ENCODE measurements at places on chromosomes 3 and 15. TPM values are rescaled to one million over a fixed set of nuclear protein-coding genes. Genes with fewer than 3 reads are reported as not detected.
A peak's percentile ranks its signal among the peaks of the same experiment; 100 is the strongest.

GRCh38 chr3:195896361-195897080 is 11.8 kb downstream of the TNK2 start:
- peak overlapping the region; percentile 71 for H3K4me3 ChIP-seq
- no peak for DNase-seq
- peaks cover 73% of the 10 kb centered on the region for H3K4me1 ChIP-seq
- peak overlapping the region; percentile 92 for H3K27ac ChIP-seq
- no peaks in the 10 kb centered on the region for H3K36me3 ChIP-seq

DNA sequence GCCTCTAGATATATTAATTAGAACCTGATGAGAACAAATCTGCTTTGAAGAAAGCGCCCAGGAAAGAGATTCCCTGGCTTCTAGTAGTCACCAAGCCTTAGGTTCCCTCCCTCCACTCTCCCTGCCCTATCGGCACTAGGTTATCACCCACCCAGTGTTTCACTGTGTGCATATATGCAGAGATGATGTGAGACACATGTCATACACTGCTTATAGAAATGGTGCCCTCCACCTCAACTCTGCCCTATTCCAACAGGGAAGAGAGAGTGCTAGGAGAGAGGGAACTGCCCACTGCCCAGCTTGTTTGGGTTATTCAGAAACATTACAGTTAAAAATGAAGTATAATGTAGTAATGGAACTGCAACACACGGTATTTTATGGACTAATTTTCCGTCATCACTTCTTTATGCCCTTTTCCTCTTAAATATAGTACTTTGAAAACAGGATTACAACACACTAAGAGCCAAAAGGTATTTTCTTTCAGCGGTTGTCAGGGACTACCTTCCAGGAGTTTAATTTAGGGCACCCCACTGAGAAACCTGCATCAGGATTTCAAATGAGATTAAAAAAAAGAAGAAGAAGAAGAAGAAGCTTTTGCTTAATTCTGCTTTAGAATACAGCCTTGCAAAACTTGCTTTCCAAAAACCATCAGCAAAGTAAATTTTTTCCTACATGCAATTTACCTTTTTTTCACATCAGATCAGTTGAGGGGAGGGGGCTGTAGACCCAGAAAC is 55.3 kb downstream of the MEIS2 start:
- peaks cover 32% of the 10 kb centered on the region for H3K36me3 ChIP-seq
- H3K27ac ChIP-seq: peak overlapping the region; percentile 15
- H3K4me1 ChIP-seq: peaks cover 16% of the 10 kb centered on the region
- no peak overlapping the region for H3K4me3 ChIP-seq
- no peaks in the 10 kb centered on the region for H3K27me3 ChIP-seq

NR1I2 gene
- total RNA-seq: not detected

- no peak for DNase-seq
- peak overlapping the region; percentile 86 for H3K4me3 ChIP-seq
- H3K4me1 ChIP-seq: peaks cover 41% of the 10 kb centered on the region
- no peaks in the 10 kb centered on the region for H3K36me3 ChIP-seq
These were observed 2.9 kb downstream of the PIAS1 start for GRCh38 chr15:68057034-68057433.

GRCh38 chr3:112319516-112320276 is 13.3 kb upstream of the CD200 start:
- no peak for DNase-seq
- H3K27ac ChIP-seq: no peak overlapping the region
- H3K4me1 ChIP-seq: no peaks in the 10 kb centered on the region
- no peaks in the 10 kb centered on the region for H3K36me3 ChIP-seq

DNA sequence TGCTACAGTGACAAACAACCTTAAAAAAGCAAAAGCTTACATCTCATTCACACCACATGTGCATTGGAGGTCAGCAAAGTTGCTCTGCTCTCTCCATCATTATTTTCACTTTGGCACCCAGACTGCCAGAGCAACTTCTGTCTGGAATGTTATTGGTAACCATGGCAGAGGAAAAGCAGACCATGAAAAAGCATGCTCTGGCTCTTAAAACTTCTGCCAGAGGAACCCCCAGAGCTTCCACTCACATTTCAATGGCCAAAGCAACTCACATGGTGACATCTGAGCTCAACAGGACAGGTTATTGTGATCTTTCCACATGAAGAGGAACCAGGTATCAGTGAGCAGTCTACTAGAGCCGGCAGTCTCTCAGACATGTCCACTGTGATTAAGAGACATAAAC is 21.9 kb upstream of the FRMD5 start:
- peaks cover 2% of the 10 kb centered on the region for H3K4me1 ChIP-seq
- no peaks in the 10 kb centered on the region for H3K36me3 ChIP-seq
- H3K27me3 ChIP-seq: peaks cover 31% of the 10 kb centered on the region
- no peak overlapping the region for H3K27ac ChIP-seq
- H3K4me3 ChIP-seq: no peak overlapping the region

DNA sequence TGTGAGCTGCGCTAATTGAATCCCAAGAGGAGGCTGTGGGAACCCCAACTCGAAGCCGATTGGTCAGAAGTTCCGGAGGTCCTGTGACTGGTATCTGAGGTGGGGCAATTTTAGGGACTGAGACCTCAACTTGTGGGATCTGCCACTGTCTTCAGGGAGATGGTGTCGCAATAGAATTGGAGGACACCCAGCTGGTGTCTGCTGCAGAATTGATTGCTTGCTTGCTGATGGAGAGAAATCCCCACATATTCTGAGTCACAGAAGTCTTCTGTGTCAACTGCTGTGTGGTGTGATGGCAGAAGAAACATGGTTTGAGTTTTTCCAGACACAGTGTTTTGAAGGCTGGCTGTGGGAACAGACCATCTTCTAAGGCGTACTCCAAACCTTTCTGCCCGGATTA is 99.7 kb upstream of the PLXNA1 start:
- H3K4me1 ChIP-seq: peaks cover 3% of the 10 kb centered on the region
- H3K36me3 ChIP-seq: peaks cover under 1% of the 10 kb centered on the region
- H3K27me3 ChIP-seq: no peaks in the 10 kb centered on the region
- no peak overlapping the region for H3K4me3 ChIP-seq
- no peak for DNase-seq
- H3K27ac ChIP-seq: no peak overlapping the region

- peaks cover 79% of the 10 kb centered on the region for H3K27me3 ChIP-seq
- no peak for DNase-seq
- H3K4me3 ChIP-seq: no peak overlapping the region
- no peaks in the 10 kb centered on the region for H3K36me3 ChIP-seq
- no peak overlapping the region for H3K27ac ChIP-seq
These were observed 151.7 kb downstream of the MEGF11 start for GRCh38 chr15:66101715-66102395.

MYRIP gene
- 0.62 TPM for total RNA-seq

DNA sequence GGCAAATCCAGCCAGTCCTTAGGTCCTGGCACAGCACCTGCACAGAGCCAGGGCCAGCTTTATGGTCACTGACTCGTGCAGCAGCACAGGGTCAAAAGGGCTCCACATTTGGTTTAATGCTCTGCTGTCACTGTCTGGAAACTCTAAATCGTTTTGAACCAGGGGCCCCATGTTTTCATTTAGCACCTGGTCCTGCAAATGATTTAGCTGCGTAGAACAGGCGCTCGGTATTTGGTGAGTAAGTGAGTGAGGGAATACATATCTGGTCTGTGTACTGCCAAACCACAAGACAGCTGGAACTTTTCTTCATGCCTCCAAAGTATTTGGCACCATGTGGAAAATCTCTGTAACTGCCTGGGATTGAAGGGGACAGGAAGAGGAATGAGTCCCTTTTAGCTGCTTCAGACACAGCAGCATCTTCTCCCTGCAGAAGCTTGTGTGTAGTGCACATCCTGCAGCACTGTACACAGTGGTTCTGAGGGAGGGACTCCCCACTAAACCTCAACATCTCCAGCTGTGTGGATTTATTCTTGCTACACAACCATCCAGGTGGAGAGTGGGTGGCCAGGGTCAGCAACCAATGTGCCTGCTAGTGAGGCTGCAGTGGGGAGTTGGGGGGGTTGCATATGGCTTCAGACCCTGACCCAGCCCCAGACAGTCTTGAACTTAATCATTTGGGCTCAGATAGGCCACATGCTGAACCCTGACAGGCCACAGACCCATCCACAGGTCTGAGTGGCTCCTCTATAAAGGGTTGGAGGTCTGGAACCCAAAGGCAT is 1.1 kb downstream of the SH2D7 start:
- no peak overlapping the region for H3K4me3 ChIP-seq
- peaks cover 6% of the 10 kb centered on the region for H3K27me3 ChIP-seq
- DNase-seq: no peak
- H3K36me3 ChIP-seq: no peaks in the 10 kb centered on the region

DNA sequence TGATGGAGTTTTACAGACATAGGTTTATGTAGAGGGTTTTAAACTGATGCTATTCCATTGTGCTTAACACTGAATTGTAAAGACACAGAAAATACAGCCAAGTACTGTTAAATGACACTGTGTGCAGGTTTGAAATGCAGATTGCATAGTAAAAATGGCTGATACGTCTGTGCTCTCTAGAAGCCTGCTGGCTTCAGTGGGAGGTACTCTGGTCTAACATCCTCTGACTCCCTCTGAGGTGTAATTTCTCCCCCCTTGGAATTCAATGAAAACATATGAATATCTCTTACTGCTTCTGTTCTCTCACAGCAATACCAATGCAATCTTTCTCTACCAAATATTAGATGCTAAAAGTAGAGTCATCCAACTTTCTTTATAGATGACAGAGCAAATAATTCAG is 176.6 kb downstream of the SLC9A9 start:
- H3K27me3 ChIP-seq: peaks cover 45% of the 10 kb centered on the region
- H3K36me3 ChIP-seq: no peaks in the 10 kb centered on the region
- H3K4me3 ChIP-seq: no peak overlapping the region
- peaks cover 5% of the 10 kb centered on the region for H3K4me1 ChIP-seq
- DNase-seq: no peak

WDR93 gene
- not detected for total RNA-seq

GRCh38 chr15:92819278-92820235 is 80.6 kb upstream of the CHD2 start:
- DNase-seq: no peak
- peak overlapping the region; percentile 100 for H3K27ac ChIP-seq
- no peaks in the 10 kb centered on the region for H3K27me3 ChIP-seq
- peaks cover 42% of the 10 kb centered on the region for H3K4me1 ChIP-seq
- H3K36me3 ChIP-seq: no peaks in the 10 kb centered on the region

TP63 gene
- 0.16 TPM for total RNA-seq

TIGIT gene
- total RNA-seq: not detected

GRCh38 chr15:63982381-63982854 is 63.9 kb downstream of the DAPK2 start:
- H3K27me3 ChIP-seq: no peaks in the 10 kb centered on the region
- DNase-seq: no peak
- H3K27ac ChIP-seq: no peak overlapping the region
- H3K36me3 ChIP-seq: no peaks in the 10 kb centered on the region
- H3K4me1 ChIP-seq: peaks cover 27% of the 10 kb centered on the region

DNA sequence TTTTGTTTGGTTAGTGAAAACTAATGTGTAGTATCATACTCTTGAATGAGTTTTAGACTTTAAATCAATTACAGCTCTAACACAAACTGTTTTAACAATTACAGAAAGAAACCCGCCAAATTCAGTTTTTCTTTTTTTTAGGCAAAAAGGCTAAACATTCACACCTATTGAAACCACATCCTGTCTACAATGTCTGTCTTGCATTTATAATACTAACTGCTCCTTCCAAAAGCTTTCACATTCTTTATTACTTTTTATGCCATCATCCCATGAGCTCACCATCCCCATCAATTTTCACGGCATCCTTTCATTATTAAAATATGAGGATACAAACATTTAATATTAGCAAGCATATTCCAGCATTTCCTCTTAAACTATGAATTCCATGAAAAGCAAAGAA is 593.3 kb downstream of the FOXP1 start:
- peak overlapping the region; percentile 90 for H3K27ac ChIP-seq
- no peak for DNase-seq
- H3K27me3 ChIP-seq: no peaks in the 10 kb centered on the region
- peak overlapping the region; percentile 9 for H3K4me3 ChIP-seq
- H3K4me1 ChIP-seq: peaks cover 57% of the 10 kb centered on the region
- H3K36me3 ChIP-seq: peaks cover 54% of the 10 kb centered on the region

- peaks cover 10% of the 10 kb centered on the region for H3K4me1 ChIP-seq
- H3K4me3 ChIP-seq: no peak overlapping the region
- H3K36me3 ChIP-seq: no peaks in the 10 kb centered on the region
- H3K27me3 ChIP-seq: no peaks in the 10 kb centered on the region
These were observed 240.8 kb downstream of the NR1D2 start for GRCh38 chr3:24185738-24186384.

DNA sequence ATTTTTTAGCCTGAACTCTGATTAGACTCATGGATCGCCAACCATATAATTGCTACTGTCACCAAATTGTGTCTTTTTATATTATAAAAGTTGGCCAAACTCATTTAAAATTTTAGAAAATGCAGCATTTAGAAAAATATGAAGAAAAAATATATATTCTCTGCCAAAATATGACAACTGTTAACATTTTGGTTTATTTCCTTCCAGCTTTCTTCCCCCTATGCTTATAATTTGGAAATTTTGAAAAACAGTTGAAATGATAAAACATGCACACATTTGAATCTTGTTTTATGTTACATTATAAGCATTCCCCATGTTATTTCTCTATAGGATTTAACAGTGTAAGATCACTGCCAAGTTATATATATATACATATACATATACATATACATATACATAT is 1112.8 kb downstream of the TUSC7 start:
- no peak overlapping the region for H3K27ac ChIP-seq
- DNase-seq: no peak
- peaks cover 27% of the 10 kb centered on the region for H3K27me3 ChIP-seq
- H3K36me3 ChIP-seq: no peaks in the 10 kb centered on the region

DNA sequence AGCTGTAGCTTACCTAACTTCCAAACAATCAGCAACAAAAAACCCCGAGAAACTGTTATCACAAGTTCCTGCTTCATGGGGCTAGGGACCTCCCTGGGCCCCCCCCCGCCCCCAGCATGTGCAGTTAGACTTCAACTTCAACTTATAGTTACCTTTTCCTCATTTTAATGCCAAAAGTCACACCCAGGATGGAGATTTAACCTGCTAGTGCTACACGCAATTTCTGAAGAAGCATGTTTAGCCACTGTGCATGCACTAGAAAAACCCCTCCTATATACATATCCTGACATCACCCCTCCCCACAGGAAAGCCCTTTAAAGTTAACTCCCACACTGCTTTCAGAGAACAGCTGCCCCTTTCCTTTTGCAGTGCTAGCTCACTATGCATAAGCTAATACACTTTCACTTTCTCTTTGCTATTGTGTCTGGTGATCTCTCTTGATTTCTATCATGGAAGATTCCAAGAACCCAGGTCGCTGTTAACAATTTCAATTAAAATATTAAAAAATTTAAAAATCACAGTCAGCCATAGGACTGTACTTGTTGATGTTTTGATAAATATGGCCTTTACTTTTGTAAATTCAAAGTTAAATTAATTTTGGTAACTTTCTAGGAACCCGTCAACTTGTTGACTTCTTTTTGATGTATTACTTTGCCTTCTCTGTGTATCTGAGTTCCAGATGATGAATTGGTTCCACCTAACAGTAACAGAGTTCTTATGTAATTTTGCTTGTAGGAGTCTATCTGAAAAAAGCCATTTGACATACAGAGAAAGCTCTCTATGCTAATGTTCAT is 75.2 kb upstream of the ACAD9 start:
- H3K27ac ChIP-seq: peak overlapping the region; percentile 65
- H3K36me3 ChIP-seq: peaks cover 49% of the 10 kb centered on the region
- no peak for DNase-seq
- no peaks in the 10 kb centered on the region for H3K27me3 ChIP-seq
